ENCODE measurements at places on chromosomes 16 and 17. TPM values are rescaled to one million over a fixed set of nuclear protein-coding genes. Genes with fewer than 3 reads are reported as not detected.

PRSS27 gene
- total RNA-seq = not detected

VWA3A gene
- not detected for total RNA-seq

SPIRE2 gene
- 1.0 TPM for total RNA-seq

TBC1D3B gene
- total RNA-seq = not detected

ZNF768 gene
- total RNA-seq = 67.2 TPM

TAOK2 gene
- 40.0 TPM for total RNA-seq
